ENCODE measurements at places on chromosomes 11 and 22.

- DNase-seq: no peak
Measured at GRCh38 chr22:32655068-32655467, 146.4 kb upstream of the TIMP3 start.

- no peak for DNase-seq
Measured at GRCh38 chr11:102436561-102436960, 16.0 kb downstream of the TMEM123 start.

DNA sequence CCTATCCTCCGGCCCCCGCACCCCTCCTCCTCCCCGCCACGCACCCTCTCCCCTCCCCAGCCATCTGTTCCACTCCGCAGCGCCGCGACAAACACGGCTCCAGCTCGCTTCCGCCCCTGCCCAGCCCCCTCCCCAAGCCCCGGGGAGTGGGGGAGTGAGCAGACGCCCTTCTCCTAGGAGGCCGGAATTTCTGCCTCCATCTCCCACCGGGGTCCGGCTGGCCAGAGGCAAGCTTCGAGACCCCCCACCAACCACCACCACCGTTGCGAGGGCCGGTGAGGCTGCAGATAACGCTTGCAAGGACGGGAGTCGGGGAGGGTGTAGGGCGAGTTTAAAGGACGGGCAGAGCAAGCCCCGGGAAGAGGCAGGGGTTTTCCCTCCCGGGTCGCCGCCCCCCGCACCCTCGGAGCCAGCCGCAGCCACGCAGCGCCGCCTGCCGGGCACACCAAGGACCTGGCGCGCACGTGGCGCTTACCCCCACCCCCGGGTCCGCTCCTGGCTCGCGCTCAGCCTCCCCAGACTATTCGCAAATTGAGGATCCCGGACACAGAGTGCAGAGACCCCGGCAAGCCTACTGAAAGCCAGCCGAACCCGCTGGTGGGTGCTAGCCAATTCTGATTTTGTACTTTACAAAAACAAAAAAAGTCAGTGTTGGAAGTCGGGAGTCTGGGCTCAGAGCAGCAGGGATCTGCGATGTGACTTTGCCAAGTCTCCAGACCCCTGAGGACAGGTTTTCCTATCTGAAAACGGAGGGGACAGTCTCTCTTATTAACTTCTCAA lies 22.6 kb downstream of the RTN4RL2 start:
- peak; percentile 46 for DNase-seq

GRCh38 chr11:46381048-46381818 lies at the start of gene MDK:
Gene MDK, plus strand, starts transcription at chr11:46381669. Its CDS starts 389 bp downstream, at chr11:46382058.
- no peak for DNase-seq

DNA sequence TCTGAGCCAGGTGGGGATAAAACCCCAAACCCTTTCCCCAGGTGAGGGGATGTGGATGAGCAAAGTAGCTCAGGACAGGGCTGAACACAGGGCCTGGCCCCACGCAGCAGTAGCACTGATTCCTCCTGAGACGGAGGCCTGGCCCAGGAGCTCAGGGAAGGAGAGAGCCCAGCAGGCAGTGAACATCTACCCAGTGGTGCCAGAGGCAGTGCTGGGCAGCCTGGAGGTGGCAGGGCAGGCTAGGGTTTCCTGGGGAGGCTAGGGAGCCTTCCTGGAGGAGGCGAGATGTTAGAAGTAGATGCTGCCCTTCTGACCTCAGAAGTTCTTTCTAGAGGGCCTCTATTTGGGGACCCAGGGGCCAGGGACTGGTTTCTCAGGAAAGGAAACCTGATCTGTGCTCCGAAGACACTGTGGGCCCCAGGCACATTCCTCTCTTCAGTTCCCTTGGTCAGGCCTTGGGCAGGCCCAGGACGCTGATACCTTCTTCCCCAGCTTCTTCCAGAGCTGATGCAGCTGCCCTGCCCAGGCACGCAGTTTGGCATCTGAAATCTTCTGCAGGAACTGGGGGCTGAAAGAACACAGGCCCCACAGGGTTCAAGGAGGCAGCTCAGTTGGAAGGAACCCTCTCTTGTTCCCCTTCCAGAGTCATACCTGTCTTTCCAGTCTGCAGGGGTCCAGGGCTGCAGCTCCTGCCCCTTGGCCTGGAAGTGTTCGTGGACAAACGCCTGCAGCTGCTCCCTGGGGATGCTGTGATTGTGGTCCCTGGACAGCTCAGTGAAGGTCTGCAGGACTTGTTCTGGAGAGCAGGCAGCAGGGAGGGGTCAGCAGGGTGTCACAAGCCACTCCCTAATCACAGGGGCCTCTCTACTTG lies 16.8 kb downstream of the TREH start:
- DNase-seq: no peak

DNA sequence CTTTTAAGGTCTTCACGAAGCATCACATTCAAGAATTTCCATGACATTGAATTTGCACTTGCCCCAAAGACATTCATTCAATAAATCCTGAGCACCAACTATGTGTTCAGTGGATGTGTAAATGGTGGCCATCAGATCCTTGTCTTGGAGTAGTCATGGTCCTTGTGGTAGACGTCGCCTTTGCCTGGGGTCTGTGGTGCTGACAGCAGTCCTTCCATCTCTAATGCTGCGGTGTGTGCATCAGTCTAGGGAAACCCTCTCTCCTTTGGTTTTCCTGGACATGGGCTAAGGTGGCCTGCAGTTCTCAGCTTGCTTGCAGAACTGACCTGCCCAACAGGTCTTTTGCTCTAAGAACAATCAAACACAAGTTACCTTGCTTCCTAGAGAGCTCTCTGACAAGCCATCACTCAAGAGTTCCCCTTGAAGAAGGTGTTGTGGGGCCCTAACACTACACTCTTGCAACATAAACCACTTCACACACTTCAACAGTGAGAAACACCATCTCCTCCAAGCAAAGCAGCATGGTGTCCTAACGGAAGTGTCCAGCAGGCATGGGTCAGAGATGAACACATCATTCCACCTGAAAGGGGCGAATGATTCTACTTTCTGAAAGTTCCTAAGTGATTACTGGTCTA lies 72.1 kb downstream of the BUD13 start:
- no peak for DNase-seq

DNA sequence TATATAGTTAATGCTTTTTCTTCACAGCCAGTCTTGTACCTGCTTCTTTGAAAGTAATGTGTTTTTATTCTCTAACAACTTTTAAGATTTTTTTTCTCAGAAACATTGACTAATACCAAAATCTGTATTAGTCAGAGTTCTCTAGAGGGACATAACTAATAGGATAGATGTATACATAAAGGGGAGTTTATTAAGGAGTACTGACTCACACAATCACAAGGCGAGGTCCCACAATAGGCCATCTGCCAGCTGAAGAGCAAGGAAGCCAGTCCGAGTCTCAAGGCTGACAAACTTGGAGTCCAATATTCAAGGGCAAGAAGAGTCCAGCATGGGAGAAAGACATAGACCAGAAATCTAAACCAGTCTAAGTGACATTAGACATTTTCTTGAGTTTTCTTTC lies 140.0 kb downstream of the RAB38 start:
- DNase-seq: no peak

DNA sequence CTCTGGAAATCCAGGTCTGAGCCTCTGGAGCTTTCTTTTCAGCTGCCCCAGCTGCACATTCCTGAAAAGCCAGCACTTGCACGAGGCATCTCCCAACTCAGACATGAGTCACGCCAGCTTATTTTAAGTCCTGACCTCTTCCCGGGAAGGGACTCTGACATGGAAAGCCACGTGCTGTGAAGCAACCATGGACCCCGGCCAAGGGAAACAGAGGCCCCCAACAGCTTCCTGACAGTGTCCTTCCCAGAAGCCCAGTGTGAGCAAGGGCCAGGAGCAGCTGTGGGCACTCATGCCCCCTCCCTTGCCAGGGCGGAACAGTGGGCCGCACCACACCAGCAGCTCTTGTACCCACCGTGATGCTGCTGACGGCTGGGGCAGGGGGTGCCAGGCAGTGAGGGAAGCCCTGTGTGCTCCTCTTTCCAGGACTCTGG lies 118.8 kb upstream of the CADM1 start:
- DNase-seq: no peak

- DNase-seq: no peak
Measured at GRCh38 chr11:106656646-106657045, 361.6 kb downstream of the GUCY1A2 start.

Data from effector memory CD8-positive, alpha-beta T cell (primary cell).